PC-3 (cell line): ENCODE measurements at places on chromosomes 4 and X.

- peak; percentile 79 for DNase-seq
- peak within 1 kb of the TSS; percentile 22; the same call in 1 of the 2 replicates for H3K4me3 ChIP-seq
- H3K36me3 ChIP-seq: no peaks in the 10 kb centered on the region
- peak within 1 kb of the TSS; percentile 76 for H3K27ac ChIP-seq
- peaks cover 8% of the 10 kb centered on the region for H3K4me1 ChIP-seq
Observed at GRCh38 chr4:164753873-164754488, at the start of gene SMIM31. TSS of gene SMIM31 (plus strand) at chr4:164754131. CDS start at chr4:164770444, 16,313 bp downstream.

DNA sequence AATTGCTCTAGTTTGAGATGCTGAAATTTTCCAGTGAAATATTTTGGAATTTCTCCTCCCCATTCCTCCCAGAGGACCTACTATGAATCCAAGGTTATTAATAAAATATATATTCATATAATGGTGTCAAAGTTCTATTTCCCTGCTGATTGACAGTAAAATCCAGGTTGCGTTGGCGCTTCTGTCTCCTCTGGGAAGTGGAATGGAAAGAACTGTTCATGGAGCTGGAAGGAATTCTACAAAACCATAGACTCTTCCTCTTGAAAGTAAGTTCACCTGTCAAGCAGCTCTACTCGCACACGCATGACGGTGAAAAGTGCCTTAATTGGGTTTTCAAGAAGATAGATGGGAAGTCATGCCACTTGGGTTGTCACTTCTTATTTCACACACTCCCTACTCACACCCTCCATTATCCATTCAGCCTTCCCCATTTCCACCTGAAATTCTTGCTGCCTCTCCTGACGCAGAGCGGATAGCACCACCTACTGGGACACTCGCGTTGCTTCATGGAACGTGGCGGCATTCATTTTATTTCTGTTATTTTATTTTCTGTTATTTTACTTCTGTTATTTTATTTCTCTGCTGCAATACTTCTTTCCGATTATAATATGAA, 351.6 kb downstream of the NLGN4X start:
- H3K27ac ChIP-seq: no peak overlapping the region
- no peaks in the 10 kb centered on the region for H3K4me1 ChIP-seq
- DNase-seq: peak; percentile 47
- H3K36me3 ChIP-seq: no peaks in the 10 kb centered on the region
- peaks cover 20% of the 10 kb centered on the region for H3K27me3 ChIP-seq

- H3K27ac ChIP-seq: no peak overlapping the region
- no peak overlapping the region for H3K4me3 ChIP-seq
- H3K4me1 ChIP-seq: no peaks in the 10 kb centered on the region
- DNase-seq: no peak
- no peaks in the 10 kb centered on the region for H3K27me3 ChIP-seq
- H3K36me3 ChIP-seq: no peaks in the 10 kb centered on the region
Observed at GRCh38 chr4:184778325-184778724, 44.4 kb upstream of the CENPU start.

- no peak overlapping the region for H3K4me3 ChIP-seq
- H3K27me3 ChIP-seq: no peaks in the 10 kb centered on the region
- DNase-seq: peak; percentile 78
- H3K36me3 ChIP-seq: peaks cover 9% of the 10 kb centered on the region
Observed at GRCh38 chrX:56733459-56734046, 4.5 kb downstream of the NBDY start.

GRCh38 chr4:2861631-2862436, 18.2 kb downstream of the ADD1 start:
- H3K36me3 ChIP-seq: no peaks in the 10 kb centered on the region
- H3K27me3 ChIP-seq: no peaks in the 10 kb centered on the region
- no peak overlapping the region for H3K27ac ChIP-seq
- DNase-seq: no peak
- H3K4me1 ChIP-seq: peaks cover 12% of the 10 kb centered on the region

DNA sequence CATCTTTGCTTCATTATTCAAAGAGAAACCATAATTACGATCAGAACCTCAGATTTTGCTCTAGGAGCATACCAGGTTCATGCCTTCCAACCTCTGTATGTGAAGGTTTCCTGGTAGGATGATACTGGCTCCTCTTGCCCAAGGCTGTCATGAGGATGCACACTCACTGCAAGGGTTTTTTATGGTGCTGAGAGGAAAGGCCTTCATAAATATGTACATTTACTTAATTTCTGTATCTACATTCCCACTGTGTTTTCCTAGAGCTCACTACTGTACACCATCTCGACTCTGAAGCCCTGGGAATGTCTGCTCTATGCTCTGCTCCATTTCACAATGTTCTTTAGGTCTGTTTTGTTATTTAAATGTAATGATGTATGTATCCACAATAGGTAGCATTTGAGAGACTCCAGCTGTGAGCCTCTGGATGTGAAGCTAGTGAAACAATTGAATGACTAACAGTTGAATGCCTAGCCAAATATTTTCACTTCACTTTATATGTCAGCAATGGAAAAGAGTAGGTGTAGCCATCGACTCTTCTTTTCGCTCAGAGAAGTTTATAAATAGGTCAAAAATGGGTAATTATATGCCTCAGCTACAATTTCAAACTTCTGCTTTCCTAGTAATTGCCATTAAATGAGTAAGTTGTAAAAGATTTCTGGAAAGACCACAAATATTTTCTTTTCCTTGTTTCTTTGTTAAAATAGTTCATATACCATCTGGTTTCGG, 228.0 kb downstream of the PALLD start:
- H3K27ac ChIP-seq: no peak overlapping the region
- 0 out of 2 replicates have a peak, but pooled peaks cover 4% of the 10 kb centered on the region for H3K4me1 ChIP-seq
- no peak for DNase-seq
- H3K27me3 ChIP-seq: no peaks in the 10 kb centered on the region

DNA sequence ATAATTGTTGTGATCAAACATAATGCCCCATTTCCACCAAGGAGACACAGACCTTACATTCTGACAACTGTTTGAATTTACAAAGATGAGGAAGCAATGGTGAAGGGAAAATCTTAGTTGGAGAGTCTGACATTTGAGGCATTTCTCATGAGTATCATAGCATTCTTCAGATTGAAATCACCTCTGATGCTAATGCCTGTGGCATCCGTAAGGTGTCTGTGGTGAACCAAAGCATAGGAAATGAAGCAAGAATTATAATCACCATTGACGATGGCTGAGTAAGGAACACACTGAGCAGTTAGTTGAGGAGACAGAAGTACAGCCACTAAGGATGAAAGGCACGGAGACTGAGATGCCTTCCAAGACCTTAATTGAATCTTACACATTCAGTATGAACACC, 575.7 kb downstream of the TRIML1 start:
- no peak overlapping the region for H3K4me3 ChIP-seq
- DNase-seq: no peak
- no peak overlapping the region for H3K27ac ChIP-seq
- H3K36me3 ChIP-seq: no peaks in the 10 kb centered on the region
- H3K4me1 ChIP-seq: no peaks in the 10 kb centered on the region
- H3K27me3 ChIP-seq: no peaks in the 10 kb centered on the region

- H3K36me3 ChIP-seq: no peaks in the 10 kb centered on the region
- H3K4me3 ChIP-seq: no peak overlapping the region
- H3K4me1 ChIP-seq: no peaks in the 10 kb centered on the region
- DNase-seq: no peak
- no peak overlapping the region for H3K27ac ChIP-seq
Observed at GRCh38 chr4:185589067-185589836, 53.9 kb upstream of the PDLIM3 start.

DNA sequence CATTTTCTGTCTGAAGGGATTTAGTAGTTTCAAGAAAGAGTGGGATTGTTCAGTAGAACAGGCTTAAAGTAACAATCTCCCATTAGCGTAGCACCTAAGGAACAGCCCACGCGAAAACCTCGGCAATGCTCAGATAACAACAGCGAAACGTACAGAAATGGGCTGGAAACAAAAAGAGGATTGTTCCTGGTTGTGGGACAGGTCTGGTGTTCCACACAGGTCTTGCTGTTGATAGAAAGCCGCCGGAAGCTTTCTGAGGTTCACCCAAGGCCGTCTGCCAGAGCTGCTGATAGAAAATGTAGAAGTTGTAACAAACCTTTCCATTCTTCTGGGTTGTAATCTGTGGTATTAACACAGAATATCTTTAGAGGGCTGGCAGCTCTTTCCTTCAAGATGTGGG, 69.4 kb upstream of the CLCN4 start:
- no peak for DNase-seq
- no peak overlapping the region for H3K4me3 ChIP-seq
- no peak overlapping the region for H3K27ac ChIP-seq
- H3K4me1 ChIP-seq: peaks cover 35% of the 10 kb centered on the region
- H3K27me3 ChIP-seq: no peaks in the 10 kb centered on the region

- H3K36me3 ChIP-seq: no peaks in the 10 kb centered on the region
- no peak for DNase-seq
- H3K27ac ChIP-seq: no peak overlapping the region
- no peaks in the 10 kb centered on the region for H3K27me3 ChIP-seq
- H3K4me1 ChIP-seq: peaks cover 60% of the 10 kb centered on the region
Observed at GRCh38 chr4:186689476-186689875, 34.2 kb downstream of the FAT1 start.

DNA sequence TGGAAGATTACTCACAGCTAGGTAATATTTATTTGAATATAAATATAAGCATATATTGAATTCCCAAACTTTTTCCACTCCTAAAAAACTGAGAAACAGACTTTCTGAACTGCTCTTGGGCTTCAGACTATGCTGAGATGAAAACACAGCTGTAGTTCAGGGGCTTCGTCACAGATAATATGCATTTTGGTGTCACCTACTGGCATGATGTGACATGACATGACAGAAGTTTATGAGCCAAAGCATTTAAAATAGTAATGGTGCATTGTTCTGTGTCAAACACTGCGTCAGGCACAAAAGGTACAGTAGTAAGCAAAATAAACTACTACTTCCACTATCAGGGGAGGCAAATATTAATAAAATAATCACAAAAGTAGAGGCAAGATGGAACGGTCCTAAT, 171.3 kb downstream of the BTC start:
- no peaks in the 10 kb centered on the region for H3K27me3 ChIP-seq
- DNase-seq: peak; percentile 77
- H3K36me3 ChIP-seq: no peaks in the 10 kb centered on the region
- H3K27ac ChIP-seq: peak overlapping the region; percentile 100

GRCh38 chr4:150078041-150078578, at the start of gene DCLK2:
TSS of gene DCLK2 (plus strand) at chr4:150078445. CDS start at chr4:150079028, 583 bp downstream.
- no peaks in the 10 kb centered on the region for H3K27me3 ChIP-seq
- DNase-seq: peak; percentile 50
- peak within 1 kb of the TSS; percentile 75 for H3K4me3 ChIP-seq

DNA sequence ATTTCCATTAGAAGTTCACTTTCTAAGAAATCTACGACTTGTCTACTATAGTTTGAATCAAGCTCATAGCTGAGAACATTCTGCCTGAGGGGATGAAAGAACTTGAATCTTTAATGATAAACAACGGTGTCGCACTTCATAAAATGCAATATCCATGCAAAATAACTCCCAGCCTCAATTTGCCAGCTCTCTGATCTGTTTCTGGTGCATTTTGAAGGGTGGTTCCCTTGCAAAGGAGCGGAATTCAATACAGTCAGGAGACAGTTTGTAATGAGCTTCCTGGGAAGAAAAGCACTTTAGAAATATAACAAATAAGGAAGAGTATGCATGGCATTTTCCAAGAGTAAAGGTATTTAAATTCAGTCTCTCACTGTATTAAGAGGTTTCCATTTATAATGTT, 80.0 kb downstream of the PCYT1B start:
- H3K27ac ChIP-seq: no peak overlapping the region
- DNase-seq: no peak
- no peaks in the 10 kb centered on the region for H3K4me1 ChIP-seq
- no peaks in the 10 kb centered on the region for H3K36me3 ChIP-seq
- H3K4me3 ChIP-seq: no peak overlapping the region

GRCh38 chrX:150731795-150732194, 38.6 kb downstream of the MTMR1 start:
- H3K36me3 ChIP-seq: peaks cover 38% of the 10 kb centered on the region; the same call in 1 of the 2 replicates
- no peak overlapping the region for H3K4me3 ChIP-seq
- H3K27me3 ChIP-seq: no peaks in the 10 kb centered on the region
- DNase-seq: peak; percentile 71

- peak; percentile 53 for DNase-seq
- no peaks in the 10 kb centered on the region for H3K36me3 ChIP-seq
- H3K4me1 ChIP-seq: no peaks in the 10 kb centered on the region; the same call in 1 of the 2 replicates
- no peak overlapping the region for H3K4me3 ChIP-seq
- no peaks in the 10 kb centered on the region for H3K27me3 ChIP-seq
Observed at GRCh38 chr4:20687864-20688263, 12.4 kb upstream of the PACRGL start.
